ENCODE measurements at places on chromosomes 3 and 15. TPM values are rescaled to one million over a fixed set of nuclear protein-coding genes. Genes with fewer than 3 reads are reported as not detected.

The PRTG gene
- total RNA-seq = 5.8 TPM

The PRRT3 gene
- 2.8 TPM for total RNA-seq

The ASB14 gene
- total RNA-seq = not detected

The CTXND1 gene
- total RNA-seq = not detected

The PARP6 gene
- 19.3 TPM for total RNA-seq

The IQCH gene
- total RNA-seq = 2.3 TPM

The SNAP23 gene
- 84.2 TPM for total RNA-seq

The PAQR9 gene
- not detected for total RNA-seq

The KBTBD8 gene
- 2.0 TPM for total RNA-seq

The CDHR4 gene
- not detected for total RNA-seq

The ACKR4 gene
- total RNA-seq = 1.5 TPM

The PTPRG gene
- 74.4 TPM for total RNA-seq

The HTR3E gene
- total RNA-seq = not detected

The BBX gene
- total RNA-seq = 41.0 TPM

The P3H2 gene
- total RNA-seq = 13.9 TPM

The WDR76 gene
- 3.4 TPM for total RNA-seq

The OXNAD1 gene
- total RNA-seq = 6.5 TPM

The ZIC1 gene
- total RNA-seq = not detected

The IQCF5 gene
- total RNA-seq = not detected

The GNB4 gene
- 43.5 TPM for total RNA-seq

The RBPMS2 gene
- total RNA-seq = under 0.01 TPM

The CPLX3 gene
- not detected for total RNA-seq

The SNX4 gene
- total RNA-seq = 33.8 TPM

The GP5 gene
- total RNA-seq = under 0.01 TPM

The PLSCR2 gene
- total RNA-seq = not detected

The GOLGA6L7 gene
- total RNA-seq = not detected

The LTK gene
- not detected for total RNA-seq

The CMTM8 gene
- total RNA-seq = 1.8 TPM

The CYP1A2 gene
- not detected for total RNA-seq

The LEKR1 gene
- not detected for total RNA-seq

The LDHAL6B gene
- not detected for total RNA-seq

The XRN1 gene
- total RNA-seq = 12.8 TPM

The MKRN3 gene
- 0.16 TPM for total RNA-seq

The HYAL1 gene
- 6.1 TPM for total RNA-seq

The TMEM207 gene
- total RNA-seq = not detected

The GOLGA8F gene
- total RNA-seq = not detected

The NFKBIZ gene
- total RNA-seq = 39.2 TPM

The SLC15A2 gene
- 0.18 TPM for total RNA-seq

The KNG1 gene
- not detected for total RNA-seq

The RPP25 gene
- 18.3 TPM for total RNA-seq

The ADCY5 gene
- 0.18 TPM for total RNA-seq

The SUCNR1 gene
- total RNA-seq = not detected

The RABL3 gene
- 17.0 TPM for total RNA-seq

The TTLL13 gene
- not detected for total RNA-seq

The SPINK8 gene
- not detected for total RNA-seq

The WNT7A gene
- total RNA-seq = not detected
